ENCODE measurements at places on chromosomes 3 and 15. TPM values are rescaled to one million over a fixed set of nuclear protein-coding genes. Genes with fewer than 3 reads are reported as not detected.
A peak's percentile ranks its signal among the peaks of the same experiment; 100 is the strongest.

DNA sequence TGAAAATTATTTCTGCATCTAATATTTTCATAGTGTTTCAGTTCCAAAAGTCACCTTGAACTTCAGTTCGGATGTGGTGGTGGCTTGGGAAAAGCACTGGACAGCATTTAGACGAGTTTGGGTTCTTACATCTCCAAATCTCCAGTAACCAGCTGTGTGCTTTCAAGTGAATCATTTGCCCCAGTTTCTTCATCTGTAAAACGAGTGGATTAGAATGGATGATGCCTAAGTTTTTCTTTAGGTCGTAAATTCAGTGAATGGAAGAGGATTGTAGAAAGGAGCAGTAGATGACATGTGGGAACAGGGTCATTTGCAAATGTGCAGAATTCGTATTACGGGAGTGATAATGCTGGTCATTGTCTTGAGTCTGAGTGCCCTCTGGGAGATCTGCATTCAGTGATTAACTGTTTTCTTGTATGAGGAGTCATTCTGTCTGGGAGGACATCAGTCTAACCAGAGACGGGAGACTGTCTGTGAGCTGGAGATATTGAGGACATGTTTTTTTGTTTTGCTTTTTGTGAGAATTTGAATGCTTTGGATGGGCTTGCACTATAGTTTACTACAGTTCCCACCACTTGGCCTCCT is 641.6 kb upstream of the TBL1XR1 start:
- no peak for DNase-seq

DNA sequence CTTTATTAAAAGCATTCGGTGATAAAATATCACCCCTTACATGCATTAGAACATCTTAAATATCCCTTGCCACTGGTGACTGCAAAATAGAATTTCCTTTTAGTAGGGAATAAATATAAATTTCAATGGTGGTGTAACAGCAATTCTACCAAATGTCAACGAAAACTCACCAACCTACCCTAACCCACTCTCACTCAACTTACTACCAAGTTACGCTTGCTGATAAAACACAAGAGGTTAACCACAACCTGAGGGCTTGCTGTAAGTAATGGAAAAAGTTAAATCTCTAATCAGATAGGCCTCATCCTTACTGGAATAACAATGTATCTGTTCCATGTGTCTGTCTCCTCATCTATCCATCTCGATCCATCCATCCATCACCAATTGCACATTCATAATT is 274.7 kb downstream of the FOXP1 start:
- DNase-seq, result no peak

- DNase-seq, result no peak
Observed at GRCh38 chr3:70486414-70487017, 174.1 kb upstream of the MDFIC2 start.

GRCh38 chr15:51793521-51794305 is 35.7 kb upstream of the TMOD3 start:
- peak; percentile 6 for DNase-seq

- DNase-seq, result no peak
Observed at GRCh38 chr15:70308735-70309434, 211.2 kb upstream of the TLE3 start.

DNA sequence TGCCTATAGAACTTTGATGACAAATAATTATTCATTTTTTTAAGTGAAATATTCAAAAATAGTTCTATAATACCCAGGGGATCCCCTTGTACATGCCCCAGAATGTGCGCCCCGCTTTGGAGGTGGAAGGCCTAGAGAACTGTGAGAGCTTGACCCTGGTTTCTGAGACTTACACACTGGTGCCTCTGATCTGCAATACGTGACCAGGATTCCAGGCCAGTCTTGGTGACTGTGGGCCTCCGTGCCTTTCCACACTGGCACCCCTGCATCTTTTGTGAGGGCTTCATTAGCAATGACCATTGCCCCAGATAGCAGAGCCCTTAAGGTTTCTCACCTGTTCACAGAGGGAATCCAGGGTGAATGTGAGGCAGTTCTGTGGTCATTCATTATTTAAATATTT is 44.0 kb downstream of the CLSTN2 start:
- no peak for DNase-seq

DNA sequence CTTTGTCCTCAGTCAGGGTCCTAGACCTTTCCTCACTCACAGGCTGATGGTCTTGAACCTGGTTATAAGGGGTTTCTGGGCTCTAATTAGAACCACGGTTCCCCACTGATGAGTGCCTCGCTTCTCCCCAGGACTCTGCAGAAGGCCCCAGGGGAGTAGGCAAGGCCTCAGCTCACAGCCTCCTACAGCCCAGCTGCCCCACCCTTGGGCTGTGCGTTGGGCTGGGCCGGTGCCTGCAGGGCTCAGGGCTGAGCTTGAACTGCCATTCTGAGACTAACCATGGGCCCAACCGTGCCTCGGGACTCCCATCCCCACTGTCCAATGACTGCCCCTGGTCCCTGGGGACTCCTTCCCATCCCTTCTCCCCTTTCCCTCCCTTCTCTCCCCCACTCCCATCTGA is 25.6 kb downstream of the CLEC3B start:
- DNase-seq, result no peak

DNA sequence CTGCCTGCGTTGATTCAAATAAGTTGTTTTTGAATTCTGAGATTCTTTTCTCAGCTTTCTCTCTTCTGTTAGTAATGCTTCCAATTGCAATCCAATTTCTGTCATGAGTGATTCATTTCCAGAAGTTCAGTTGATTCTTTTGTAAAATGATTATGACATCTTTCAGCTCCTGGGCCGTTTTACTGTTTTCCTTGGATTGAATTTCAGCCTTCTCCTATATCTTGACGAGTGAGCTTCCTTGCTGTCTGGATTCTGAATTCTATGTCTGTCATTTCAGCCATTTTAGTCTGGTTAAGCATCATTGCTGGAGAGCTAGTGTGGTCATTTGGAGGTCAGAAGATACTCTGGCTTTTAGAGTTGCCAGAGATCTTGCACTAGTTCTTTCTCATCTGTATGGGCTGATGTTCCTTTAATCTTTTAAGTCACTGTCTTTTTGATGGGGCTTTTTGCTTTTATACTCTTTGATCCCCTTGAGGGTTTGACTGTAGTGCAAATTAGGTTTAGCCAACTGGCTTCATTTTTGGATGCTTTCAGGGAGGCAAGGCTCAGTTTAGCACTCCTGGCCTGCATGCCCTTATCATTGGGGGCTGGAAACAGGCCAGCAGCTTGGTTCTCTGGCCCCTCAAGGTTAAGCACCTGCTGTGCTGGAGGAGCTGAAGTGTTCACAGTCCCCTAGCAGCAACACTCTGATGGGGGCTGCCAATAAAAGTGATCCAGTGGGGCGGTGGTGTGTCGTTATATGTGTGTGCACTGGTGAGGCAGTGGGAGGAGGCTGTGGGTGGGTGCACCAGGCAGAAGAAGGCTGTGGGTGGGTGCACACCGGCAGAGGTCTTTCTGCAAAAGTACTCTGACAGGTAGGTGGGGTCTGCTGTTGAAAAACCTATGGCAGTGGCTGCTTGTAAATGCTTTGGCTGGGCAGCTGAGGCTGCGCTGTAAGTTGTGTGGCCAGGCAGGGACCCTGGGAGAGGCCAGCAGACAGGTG is 51.2 kb downstream of the MCTP2 start:
- DNase-seq, result no peak

- no peak for DNase-seq
Observed at GRCh38 chr3:5079761-5080160, 42.3 kb upstream of the ARL8B start.

- DNase-seq, result no peak
Observed at GRCh38 chr15:95262866-95263564, 1031.7 kb downstream of the MCTP2 start.

- no peak for DNase-seq
Observed at GRCh38 chr3:176554791-176555654, 642.3 kb downstream of the TBL1XR1 start.

- DNase-seq, result no peak
Observed at GRCh38 chr15:35549567-35549966, 3.6 kb upstream of the DPH6 start.

GRCh38 chr3:126917232-126917804 is 65.6 kb upstream of the PLXNA1 start:
- no peak for DNase-seq

DNA sequence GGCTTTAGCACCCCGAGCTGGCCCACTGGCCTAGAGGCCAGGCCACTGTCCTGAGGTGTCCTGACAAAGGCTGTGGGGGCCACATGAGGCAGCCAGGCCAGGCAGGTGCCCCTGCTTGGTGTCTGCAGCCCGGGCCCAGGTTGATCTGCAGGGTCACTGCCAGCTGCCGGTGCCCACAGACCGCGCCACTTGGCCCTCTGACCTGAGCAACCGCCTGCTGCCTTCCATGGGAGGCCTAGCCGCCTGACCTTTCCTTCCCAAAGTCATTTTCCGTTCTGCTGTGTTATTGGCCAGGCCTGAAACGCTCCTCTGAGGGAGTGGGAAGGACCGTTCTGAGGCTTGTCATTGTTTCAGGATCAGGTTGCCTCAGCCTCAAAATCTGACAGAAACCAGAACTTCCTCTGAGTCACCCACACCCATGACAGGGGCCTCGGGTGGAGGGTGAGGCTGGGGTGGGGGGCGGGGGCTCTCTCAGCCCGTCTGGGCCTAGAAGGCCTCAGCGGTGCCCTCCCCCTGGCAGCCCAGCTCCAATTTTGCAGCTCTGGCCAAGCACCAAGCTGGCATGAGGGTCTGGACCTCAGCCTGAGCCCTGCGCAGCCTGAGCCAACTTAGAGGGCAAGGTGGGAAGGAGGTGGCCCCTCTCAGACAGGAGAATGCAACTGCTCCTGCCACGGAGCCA is 140.7 kb upstream of the MEF2A start:
- no peak for DNase-seq

DNA sequence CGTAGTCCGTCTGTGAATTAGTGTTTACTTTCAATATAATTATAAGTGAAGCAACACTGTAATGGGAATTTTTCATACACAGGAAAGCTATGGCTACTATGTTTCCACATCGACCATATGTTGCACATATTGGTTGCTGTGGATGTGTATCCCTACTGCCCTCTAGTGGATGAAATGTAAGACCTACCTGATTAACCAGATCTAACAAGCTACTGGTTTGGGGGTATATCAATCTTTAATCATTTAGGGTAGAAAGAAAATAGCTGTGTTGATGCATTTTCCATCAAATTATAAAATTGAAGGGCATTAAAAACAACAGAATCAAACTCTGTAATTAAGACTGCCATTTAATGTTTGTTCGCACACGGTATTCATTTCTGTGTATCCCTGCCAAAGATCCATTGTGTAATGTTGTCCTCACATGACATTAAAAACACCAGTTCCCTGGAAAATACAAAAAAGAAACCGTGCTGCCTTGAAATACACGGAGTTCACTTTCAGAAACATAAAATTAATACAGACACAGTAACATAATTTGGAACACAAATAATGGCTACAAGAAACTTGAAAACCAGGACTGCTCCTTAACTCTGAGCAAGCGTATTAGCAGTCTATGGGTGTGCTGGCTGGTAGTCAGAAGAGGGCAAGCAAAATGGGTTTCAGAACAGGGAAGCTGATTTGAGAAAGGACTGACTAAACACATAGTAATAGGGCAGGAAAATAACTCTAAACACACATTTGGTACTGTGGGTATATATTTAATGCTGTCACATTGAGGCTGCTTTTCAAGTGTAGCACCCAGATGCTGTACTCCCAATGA is 125.1 kb downstream of the TIGIT start:
- no peak for DNase-seq

DNA sequence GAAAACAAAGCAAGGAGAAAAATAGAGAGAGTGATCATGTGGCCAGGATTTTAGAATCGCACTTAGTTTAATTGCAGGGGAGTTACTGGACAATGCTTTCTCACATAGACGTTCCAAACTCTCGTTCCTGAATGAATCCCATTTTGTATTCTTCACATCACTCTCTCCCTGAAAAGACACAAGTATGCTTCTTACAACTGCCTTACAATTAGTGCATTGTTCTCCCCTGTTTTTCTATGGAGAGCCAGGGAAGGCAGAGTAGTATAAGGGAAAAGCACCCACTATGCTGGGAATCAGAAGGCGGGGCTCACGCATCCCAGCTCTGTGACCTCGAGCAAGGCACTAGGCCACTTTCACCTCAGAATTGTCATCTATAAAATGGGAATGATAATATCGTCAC is 14.4 kb downstream of the TMOD2 start:
- no peak for DNase-seq

- no peak for DNase-seq
Observed at GRCh38 chr15:74043425-74044266, 38.7 kb downstream of the GOLGA6A start.

GRCh38 chr3:15535732-15536131 is 14.2 kb upstream of the COLQ start:
- DNase-seq, result no peak

DNA sequence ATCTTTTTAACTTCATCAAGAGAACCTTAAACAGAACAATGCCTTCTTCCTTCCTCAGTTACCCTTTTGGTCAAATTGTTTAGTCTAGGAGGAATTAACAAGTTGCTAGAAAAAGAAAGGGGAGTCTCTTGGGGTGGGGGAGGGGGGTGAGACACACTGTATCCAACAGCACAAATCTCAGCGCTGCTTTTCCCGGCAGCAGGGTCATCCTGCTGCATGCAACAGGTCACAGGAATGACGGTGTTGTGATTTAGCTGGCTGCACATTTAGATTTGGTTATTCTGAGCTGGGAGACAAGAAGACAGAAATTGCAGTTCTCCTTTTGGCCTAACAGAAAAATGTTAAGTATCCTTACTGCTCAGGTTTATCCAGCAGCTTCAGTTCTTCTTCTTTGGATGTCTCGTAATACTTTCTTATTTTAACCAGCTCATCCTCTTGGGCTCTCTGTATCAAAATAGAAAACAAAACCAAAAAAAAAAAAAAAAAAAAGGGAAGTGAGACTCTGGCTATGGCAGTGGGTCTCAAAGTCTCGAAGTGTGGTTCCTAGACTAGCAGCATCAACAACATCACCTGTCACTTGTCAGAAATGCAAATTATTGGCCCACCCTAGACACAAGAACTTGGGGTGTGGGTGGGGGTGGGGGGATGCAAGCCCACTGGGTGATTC is 190.5 kb downstream of the GREM1 start:
- DNase-seq, result no peak

- DNase-seq, result peak; percentile 12
Observed at GRCh38 chr3:1766384-1766783, 332.3 kb upstream of the CNTN4 start.

DNA sequence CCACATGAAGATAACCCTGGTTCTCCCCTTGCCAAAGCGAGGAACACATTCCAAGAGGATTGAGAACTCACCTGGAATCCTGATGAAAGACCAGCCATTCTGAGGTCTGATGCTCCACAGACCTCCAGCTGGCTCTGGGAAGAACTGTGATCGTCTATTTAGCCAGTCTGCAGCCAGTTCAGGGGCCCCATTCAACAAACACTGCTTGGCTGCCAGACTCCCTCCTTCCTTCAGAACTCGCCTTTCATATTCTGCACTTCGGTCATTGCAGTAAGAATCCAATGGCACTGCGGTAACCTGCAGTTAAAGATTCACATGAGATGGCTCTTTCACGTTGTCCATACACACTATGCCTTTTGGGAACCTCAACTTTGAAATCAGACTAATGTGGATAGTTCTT is 67.6 kb downstream of the CHAC1 start:
- no peak for DNase-seq

Gene SAXO2
- polyA plus RNA-seq, result 6.5 TPM

Gene SNUPN
- 28.4 TPM for polyA plus RNA-seq

Gene EIF1B
- polyA plus RNA-seq, result 133 TPM

Gene SERPINI2
- 0.92 TPM for polyA plus RNA-seq

Gene SPTBN5
- 2.6 TPM for polyA plus RNA-seq

Gene ANKRD63
- polyA plus RNA-seq, result not detected

Gene DPP8
- polyA plus RNA-seq, result 32.4 TPM

Gene PLSCR2
- 1.2 TPM for polyA plus RNA-seq

Gene RAB11A
- 312 TPM for polyA plus RNA-seq

Gene GP5
- polyA plus RNA-seq, result 0.40 TPM

Gene PLSCR5
- not detected for polyA plus RNA-seq

Gene LRRC2
- polyA plus RNA-seq, result 3.1 TPM

Measured in right renal pelvis (tissue), 4 donors.